ENCODE measurements at places on chromosomes 2 and 18.

DNA sequence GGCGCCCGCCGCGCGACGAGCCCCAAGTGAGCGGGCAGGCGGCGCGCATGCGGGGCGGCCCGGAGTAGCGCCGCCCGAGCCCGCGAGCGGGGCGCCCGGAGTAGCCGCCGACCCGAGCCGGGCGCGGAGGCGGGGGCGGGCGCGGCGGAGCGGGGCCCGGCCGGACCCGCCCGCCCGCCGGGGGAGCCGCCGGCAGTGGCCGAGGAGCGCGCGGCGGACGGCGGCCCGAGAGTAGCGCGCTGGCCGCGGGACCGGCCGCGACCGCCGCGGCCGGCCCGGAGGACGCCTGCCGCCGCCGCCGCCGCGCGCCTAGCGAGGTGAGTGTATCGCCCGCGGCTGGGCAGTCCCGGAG lies at the start of gene GALNT1:
Gene GALNT1, plus strand, starts transcription at position 195 of the 352 bp plus-strand sequence. CDS start 72,923 bp downstream, outside the sequence.
- DNase-seq, result no peak

GRCh38 chr2:176405477-176405876 lies 136.2 kb downstream of the MTX2 start:
- no peak for DNase-seq

GRCh38 chr2:229089776-229090175 lies 181.3 kb downstream of the PID1 start:
- DNase-seq, result no peak

DNA sequence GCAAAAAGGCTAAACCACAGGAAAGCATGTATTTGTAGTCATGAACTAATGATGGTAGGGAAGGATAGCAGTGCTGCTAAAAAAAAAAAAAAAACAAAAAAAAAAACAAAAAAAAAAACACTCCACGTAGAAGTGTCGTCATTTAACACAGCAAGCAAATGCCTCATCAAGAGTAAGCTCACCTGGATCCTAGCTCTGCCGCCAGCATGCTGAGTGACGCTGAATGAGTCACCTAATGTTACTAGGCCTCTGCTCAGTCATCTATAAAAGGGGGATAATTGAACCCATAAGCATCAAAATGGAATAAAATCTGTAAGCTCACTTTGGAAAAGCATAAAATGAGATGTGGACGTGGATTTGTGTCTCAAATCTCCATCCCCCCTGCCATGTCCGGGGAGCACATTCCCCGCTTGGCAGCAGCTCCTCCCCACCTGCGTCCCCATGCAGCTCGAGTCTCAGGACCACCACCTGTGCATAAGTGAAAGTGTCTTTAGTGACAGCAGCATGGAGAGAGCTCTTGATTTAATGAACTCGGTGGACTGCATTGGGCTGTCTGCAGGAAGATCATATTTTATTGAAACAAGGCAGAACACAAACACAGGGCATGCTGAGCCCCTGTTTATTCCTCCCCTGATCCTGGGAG lies 427.5 kb downstream of the LRATD1 start:
- DNase-seq, result no peak

GRCh38 chr2:157903151-157903550 lies 27.0 kb upstream of the ACVR1 start:
- DNase-seq, result no peak

DNA sequence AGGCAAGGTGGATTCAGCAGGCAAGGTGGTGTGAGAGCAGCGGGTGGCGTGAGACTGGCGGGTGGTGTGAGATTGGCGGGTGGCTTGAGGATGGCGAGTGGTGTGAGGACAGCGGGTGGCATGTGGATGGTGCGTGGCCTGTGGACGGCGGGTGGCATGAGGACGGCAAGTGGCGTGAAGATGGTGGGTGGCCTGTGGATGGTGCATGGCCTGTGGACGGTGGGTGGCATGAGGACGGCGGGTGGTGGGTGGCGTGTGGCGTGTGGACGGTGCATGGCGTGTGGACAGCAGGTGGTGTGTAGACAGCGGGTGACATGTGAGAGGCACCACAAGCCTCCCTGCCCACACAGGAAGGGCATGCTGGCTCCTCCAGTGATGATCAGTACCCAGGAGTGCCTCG lies 186.9 kb upstream of the SALL3 start:
- no peak for DNase-seq

- DNase-seq, result no peak
Measured at GRCh38 chr2:117972476-117973123, 41.3 kb downstream of the CCDC93 start.

DNA sequence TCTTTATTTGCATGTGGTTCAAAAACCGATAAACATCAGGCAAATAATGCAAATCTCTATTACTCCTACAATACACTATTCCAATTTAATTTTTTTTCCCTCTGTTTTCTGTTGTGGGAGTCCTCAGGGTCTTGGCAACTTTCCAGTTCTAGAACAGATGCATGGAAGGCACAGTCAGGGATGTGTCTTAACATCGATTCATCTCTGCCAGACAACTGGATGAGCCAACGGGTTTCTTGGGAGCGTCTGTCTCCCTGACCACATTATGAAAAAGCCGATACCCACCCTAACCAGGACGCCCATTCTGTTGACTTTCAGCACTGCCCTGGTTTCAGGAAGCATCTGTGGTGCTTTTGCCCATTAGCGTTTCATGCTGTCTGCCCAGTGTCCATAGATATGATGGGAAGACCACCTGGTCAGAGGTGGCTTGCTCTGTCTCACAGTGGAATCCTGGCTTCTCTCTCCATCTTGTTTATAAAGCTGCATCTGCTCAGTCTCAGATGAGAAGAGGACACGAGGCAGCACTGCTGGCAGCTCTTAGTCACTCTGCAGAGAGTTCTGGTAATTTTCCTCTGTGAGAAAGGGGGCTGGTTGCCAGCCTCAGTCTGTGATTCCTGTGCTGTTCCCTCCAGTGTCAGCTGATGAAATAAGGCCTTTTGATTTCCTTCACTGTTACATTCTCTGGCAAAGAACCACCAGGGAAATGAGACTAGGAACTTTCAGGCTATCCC lies 57.9 kb upstream of the KCNE4 start:
- peak; percentile 92 for DNase-seq

- DNase-seq, result no peak
Measured at GRCh38 chr2:26316041-26316440, 29.9 kb upstream of the SELENOI start.

DNA sequence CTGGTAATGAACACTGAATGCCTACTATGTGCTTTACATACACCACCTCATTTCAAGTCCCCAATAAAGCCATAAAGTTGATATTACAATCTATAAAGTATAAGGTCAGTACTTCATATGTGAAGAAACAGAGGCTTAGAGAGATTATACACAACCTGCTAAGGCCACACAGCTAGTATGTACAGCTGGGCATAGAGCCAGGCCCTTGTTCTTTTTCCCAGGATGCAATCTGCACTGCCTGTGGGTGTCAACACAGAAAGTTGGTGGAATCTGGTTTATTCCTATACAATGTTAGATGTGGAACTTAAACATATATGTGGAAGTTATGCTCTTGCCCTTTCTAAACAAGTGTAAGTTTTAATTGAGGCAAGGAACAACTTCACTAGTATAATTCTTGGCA lies 32.8 kb downstream of the INSIG2 start:
- DNase-seq, result no peak

GRCh38 chr2:217801711-217802110 lies 201.1 kb downstream of the TNS1 start:
- no peak for DNase-seq

Data from NCI-H1048 (cell line).